ENCODE measurements at places on chromosomes 5 and 9.

- DNase-seq: no peak
Observed at GRCh38 chr5:109413458-109413857, 3.7 kb upstream of the PJA2 start.

- no peak for DNase-seq
Observed at GRCh38 chr5:150400316-150401075, 12.2 kb downstream of the CD74 start.

GRCh38 chr5:1523480-1523792, 324 bp downstream of the LPCAT1 start:
- no peak for DNase-seq

DNA sequence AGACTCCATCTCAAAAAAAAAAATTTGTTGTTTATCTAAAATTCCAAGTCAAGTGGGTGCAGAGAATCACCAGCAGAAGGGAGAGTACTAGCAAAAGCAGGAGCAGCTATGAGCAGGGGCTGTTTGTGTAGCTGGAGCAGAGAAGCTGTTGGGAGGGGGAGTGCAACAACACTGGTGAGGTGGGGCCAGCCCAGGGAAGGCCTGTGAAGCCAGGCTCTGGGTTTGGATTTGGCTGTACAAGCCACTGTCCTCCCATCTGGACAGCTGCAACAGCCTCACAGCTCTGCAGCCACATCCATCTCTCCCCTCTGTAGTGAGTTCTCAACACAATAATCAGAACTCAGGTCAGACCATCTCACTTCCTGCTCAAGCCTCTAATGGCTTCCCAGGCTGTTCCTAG, 59.4 kb downstream of the TMOD1 start:
- DNase-seq: no peak

GRCh38 chr5:119255571-119256356, 100.1 kb upstream of the TNFAIP8 start:
- DNase-seq: no peak

DNA sequence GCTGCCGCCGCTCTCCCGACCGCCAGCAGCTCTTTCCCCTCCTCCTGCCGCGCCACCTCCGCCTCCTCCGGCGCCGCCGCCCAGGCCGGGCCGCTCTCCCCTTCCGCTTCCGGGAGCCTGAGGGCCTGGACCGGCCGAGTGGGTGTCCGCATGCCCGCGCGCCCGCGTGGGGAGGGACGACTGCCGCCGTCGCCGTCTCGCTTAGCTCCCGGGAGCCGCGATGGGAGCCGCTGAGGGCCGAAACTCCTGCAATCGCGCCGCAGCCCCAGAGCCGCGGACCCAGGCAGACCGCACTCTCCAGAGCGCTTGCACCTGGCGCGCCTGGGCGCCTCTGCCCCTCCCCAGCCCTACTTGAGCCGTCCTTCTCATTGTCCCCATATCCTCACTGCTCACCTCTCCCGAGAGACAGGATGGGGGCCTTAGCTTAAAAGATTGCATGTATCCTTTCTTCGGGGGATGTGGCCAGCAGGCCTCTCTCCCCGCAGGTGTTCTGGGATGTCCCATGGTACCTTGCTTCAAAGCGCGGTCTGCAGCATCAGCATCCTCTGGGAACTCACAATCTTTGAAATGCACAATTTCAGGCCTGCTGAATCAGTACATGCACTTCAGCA, at the start of gene ZDHHC21:
Gene ZDHHC21 (minus strand): TSS at position 182 of the 611 bp plus-strand sequence. CDS start 19,092 bp downstream, outside the sequence.
- DNase-seq: no peak

DNA sequence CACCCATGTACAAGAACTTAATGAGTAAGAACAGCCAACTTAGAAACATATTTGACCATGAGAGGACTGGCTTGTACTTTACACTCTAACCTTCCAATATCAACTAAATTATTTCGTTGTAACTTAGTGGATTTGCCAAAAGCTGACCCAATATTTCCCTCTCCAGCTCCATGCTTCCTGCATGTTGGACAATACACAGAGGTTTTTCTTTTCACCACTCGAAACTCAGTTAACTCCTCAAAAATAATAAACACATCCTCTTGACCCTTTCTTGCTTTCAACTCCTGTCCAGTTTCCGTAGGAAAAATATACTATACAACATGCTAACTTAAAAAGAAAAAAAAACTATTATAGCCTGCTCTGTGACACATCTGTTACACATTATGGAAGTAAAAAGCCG, 188.9 kb downstream of the MPDZ start:
- DNase-seq: no peak

- DNase-seq: no peak
Observed at GRCh38 chr9:115382865-115383264, 264.9 kb upstream of the TNC start.

GRCh38 chr9:35732800-35733541, 505 bp downstream of the CREB3 start:
- no peak for DNase-seq

DNA sequence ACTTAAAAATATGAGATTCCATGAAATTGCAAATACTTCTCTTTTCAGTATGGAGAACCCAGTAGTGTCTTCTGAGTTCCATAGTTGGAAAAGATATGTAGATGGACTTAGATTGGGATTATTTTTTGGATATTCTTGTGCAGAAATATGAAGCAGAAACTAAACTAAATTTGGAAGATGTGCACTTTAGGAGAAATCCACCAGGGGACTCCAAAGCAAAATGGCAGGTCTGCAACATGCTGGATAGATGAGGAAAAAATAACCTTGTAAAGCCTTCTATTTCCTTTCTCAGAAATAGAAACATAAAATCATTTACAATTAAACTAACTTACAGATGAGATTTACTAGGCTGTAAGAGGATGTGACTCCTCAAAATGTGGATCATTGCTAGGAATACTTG, 49.2 kb upstream of the MINAR2 start:
- DNase-seq: no peak

GRCh38 chr9:15999422-16000339, 446.8 kb downstream of the CCDC171 start:
- DNase-seq: no peak

DNA sequence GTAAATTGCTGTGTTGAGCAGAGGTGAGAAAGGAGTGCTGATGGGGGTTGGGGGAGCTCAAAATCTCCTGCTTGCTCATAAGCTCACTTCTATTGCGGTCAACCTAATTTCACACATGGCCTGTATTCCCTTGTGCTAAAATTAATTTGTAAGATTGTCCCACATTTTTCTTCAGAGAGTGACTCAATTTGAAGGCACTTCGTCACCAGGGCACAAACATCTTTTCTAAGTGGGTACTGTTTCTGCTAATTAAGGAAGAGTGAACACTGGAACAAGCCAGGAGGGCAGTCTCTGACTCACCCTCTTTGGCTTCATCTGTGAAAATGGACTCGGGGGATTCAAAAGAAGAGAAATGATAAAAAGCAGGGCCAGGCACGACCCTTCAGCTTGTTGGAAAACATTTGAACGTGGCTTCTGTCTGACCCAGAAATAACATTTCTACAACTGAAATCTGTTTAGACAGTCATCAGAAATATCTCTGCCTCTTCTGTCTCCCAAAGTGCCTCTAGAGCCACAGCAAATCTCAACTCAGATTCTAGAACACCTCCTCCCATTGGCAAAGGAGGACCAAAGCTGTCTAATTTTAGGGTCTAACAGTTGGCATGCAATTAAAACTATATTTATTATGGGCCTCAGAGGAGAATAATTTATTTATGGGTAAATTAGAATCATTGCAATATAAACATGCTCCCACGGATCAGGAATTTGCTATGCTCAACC, 49.8 kb downstream of the FEM1C start:
- DNase-seq: no peak

DNA sequence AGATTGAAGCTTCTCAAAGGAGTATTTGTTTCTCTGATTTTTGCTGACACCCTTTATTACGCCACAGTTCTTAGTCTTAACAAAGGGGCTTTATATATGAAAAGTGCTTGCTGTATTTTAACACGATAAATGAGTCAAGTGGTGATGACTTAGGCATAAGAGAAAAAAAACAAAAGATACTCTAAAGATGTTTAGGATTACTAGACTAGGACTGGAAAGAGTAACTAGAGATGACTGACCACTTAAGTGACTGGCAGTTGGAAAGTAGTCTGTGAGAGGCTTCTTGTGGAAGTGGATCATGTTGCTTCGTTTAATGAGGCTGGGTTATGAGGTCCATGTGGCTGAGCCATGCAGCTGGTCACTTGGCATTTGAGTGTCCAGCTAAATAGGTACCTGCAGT, 69.4 kb upstream of the ACTBL2 start:
- no peak for DNase-seq

- no peak for DNase-seq
Observed at GRCh38 chr5:142976861-142977260, 206.7 kb downstream of the ARHGAP26 start.

GRCh38 chr9:119792242-119792641, 423.0 kb upstream of the BRINP1 start:
- no peak for DNase-seq

- no peak for DNase-seq
Observed at GRCh38 chr9:15901572-15901971, 348.7 kb downstream of the CCDC171 start.

- no peak for DNase-seq
Observed at GRCh38 chr5:1253456-1254105, 28.4 kb downstream of the SLC6A18 start.

- no peak for DNase-seq
Observed at GRCh38 chr9:110687497-110687896, 18.9 kb downstream of the MUSK start.

DNA sequence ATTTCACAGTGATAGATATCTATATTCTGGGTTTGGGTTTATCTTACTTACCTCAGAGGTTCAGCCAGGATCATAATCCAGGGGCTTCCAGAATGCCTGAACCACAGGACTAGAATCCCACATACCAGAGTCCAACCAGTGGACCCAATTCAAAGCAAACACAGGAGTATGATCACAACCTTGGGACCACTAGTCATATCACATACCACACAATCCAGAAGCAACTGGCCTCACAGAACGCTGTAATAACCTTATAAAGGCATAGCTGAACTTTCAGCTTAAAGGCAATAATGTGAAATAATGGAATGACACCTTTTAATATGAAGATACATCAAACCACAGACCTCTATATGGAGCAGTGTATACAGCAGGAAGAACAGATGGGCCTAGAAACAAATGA, 25.3 kb downstream of the RAPGEF6 start:
- no peak for DNase-seq

DNA sequence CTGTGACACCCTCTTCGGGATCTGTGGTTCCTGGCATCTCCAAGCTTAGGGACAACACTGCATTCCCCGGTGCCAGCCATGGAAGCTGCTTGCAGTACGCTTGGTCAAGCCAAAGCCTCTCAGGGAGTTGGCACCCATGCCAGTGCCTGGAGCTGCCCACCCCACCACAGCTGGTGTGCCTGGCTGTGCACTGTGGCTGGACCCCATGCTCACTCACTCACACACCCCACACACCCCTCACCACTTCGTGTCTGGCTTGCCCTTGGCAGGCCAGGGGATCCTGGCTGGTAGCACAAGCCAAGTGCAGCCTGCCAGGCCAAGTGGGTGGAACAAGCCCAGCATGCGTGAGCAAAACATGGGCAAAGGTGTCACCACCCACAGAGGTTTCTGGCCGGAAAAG, 324.5 kb upstream of the PTGER4 start:
- DNase-seq: no peak

- DNase-seq: no peak
Observed at GRCh38 chr9:5553211-5553610, 42.9 kb downstream of the PDCD1LG2 start.

DNA sequence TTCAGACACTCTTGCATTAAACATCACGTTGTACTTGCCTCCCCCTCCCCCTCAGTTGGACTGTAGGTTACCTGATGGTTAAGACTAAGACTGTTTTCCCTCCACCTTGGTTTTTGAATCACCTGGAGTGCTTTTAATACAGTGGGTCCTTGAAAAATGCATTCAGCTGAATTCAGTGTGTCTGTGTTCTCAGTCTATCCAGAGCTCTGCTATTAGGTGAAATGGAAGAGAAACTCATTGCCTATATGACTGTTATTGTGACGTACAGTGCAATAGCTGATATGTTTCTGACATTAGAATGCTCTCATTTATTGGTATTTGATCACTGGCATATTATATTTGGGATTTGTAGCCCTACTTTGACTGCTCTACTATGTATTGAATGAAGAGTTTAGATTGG, 108.5 kb downstream of the F2RL2 start:
- DNase-seq: no peak

DNA sequence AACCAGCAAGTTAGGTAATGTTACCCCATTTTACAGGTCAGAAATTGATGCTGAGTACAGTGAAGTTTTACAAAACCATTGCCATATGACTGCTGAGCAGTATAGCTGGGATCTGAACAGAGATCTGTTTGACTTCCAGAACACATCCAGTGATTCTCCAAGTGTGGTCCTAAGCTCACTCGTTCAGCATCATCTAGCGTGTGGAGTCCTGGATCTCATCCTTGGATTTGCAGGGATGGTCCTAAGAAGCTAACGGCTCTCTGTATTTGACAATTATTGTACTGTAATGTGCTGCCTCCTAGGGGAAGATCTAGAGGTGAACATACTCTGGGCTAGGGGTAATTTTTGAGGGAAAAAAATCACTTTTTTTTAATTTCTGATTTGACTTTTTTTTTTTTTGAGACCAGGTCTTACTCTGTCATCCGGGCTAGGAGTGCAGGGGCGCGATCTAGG, 1.4 kb downstream of the SLC26A2 start:
- no peak for DNase-seq

DNA sequence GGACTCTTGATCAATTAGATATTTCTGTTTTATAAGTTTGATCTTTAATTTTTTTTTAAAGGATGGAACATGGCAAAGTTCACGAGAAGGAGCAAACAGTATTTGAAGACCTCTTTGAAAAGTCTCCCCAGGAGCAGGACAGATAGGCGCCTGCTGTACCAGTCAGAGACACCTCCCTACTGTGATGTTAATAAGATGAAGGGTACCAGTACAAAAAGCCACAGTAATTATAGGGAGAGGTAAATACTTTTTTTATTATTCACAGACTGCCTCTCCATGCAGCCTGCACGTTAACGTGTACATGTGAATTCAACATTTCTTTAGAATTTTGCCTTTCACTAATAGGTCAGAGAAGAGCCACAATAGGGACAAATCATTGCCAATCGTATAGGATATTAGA, 146.5 kb upstream of the CDH6 start:
- DNase-seq: no peak

- no peak for DNase-seq
Observed at GRCh38 chr9:80407220-80407619, 835.5 kb downstream of the TLE4 start.

GRCh38 chr5:115418788-115419187, 122.3 kb upstream of the CCDC112 start:
- no peak for DNase-seq

DNA sequence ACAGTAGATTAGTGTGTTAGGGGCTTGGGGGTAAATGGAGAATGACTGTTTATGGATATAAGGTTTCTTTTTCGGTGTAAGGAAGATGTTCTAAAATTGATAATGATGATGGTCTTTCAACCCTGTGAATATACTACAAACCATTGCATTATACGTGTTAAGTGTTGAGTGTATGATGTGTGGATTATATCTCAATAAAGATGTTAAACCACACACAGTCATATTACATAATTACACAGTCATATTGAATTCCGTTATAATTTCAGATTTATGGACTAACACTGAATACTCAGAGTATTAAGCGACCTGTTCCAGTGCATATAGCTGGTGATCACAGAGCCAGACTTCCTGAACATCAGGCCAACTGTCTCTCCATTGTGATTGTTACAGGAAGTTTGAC, 68.1 kb downstream of the F2RL2 start:
- DNase-seq: no peak

GRCh38 chr9:94655739-94656138, 16.4 kb upstream of the FBP1 start:
- no peak for DNase-seq

GRCh38 chr5:80852331-80853245, 107.6 kb upstream of the RASGRF2 start:
- no peak for DNase-seq

All from NCI-H1436 treated with DMSO at 0.1 percent for 48 hours (cell line).